ENCODE measurements at places on chromosomes 3 and 15.

GRCh38 chr3:123733805-123734526 lies 149.1 kb upstream of the HACD2 start:
- no peak for DNase-seq

DNA sequence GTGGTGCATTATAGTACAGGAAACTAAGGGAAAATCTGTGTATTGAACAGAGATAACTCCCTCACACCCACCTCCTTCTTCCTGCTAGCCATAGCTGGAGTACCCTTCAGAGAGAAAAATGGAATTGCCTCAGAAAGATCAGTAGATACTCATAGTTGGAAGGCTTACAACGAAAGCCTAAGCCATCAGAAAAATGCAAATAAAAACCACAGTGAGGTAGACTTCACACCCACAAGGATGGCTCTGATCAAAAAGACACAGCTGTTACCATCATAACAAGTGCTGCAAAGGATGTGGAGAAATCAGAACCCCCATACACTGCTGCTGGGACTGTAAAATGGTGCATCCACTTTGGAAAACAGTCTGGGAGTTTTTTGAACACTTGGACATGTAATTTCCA lies 7.4 kb upstream of the DLG1 start:
- no peak for DNase-seq

DNA sequence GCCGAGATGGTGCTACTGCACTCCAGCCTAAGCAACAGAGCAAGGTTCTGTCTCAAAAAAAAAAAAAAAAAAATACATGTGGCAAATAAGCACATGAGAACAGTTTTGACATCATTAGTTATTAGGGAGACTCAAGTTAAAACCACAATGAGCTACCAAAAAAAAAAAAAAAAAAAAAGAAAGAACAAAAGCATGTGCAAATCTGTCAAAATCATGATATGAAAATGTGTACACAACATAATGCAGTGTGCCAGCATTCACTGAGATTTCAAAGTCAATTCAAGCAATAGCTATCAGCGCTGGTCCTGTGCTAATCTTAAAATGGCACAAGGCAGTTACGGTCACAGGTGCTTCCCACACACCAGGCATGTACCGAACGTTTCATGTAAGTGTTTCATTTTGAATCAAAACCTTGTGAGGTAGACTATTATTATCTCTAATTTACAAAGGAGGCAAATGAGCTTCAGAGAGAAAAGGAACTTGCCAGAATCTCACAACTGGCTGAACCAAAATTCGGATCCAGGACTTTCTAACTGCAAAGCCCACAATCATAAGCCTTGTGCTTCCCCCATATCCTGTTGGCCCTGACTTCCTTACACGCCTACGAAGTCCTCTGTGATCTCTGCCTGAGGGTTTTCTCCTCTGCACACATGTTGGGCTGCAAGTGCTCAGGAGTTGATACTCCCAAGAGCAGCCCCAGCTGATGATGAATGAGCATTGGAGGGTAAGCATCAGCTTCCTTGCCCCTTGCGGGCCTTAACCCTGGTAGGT lies 200.1 kb upstream of the PROK2 start:
- DNase-seq, result no peak

- no peak for DNase-seq
These were observed 104.5 kb upstream of the BFSP2 start for GRCh38 chr3:133295199-133295901.

GRCh38 chr15:30958219-30958618 lies 33.2 kb downstream of the MTMR10 start:
- no peak for DNase-seq

All from esophagus squamous epithelium (tissue), 5 donors.